HFFc6 (cell line): ENCODE measurements at places on chromosomes 4 and X. TPM values are rescaled to one million over a fixed set of nuclear protein-coding genes. Genes with fewer than 3 reads are reported as not detected.
A peak's percentile ranks its signal among the peaks of the same experiment; 100 is the strongest.

DNA sequence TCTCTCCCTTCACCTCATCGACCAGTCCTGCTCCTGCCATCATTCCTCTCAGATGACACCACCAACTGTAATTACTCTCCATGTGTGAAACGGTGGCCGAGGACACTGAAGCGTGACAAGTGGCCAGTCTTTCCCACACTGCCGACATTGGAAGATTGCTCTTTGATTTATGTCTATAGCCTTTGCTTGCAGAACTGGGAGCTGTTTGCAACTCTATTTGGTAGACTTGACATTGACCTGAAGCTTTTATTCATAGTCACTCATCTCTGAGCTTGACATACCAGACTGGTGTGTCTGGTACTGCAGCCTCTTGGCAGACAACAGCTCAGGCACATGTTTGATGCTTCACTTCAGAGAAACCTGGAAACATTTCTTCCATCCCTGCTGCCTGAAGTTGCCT lies 121.8 kb upstream of the GALNT7 start:
- DNase-seq = no peak

PRR32 gene
- not detected in 3 replicates for total RNA-seq

ZMAT1 gene
- 0.23 to 1.8 TPM (median 1.2 TPM) in 3 replicates for total RNA-seq

- DNase-seq = no peak
These were observed 180.7 kb downstream of the CEP135 start for GRCh38 chr4:56129431-56129861.

GRCh38 chrX:148682206-148682605 lies 181.8 kb downstream of the AFF2 start:
- no peak for DNase-seq

- DNase-seq = no peak
These were observed 231.0 kb upstream of the GYPA start for GRCh38 chr4:144371485-144371884.

- peak; percentile 17 for DNase-seq
These were observed 11.3 kb upstream of the ANOS1 start for GRCh38 chrX:8743126-8743732.

DNA sequence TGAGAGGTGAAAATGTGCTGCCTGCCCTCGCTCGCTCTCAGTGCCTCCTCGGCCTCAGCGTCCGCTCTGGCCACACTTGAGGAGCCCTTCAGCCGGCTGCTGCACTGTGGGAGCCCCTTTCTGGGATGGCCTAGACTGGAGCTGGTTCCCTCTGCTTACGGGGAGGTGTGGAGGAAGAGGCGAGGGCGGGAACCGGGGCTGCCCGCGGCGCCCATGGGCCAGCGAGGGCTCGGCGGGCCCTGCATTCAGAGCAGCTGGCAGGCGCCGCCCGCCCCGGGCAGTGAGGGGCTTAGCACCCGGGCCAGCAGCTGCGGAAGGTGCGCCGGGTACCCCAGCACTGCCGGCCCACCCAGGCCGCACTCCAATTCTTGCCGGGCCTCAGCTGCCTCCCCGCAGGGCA lies 39.6 kb downstream of the TRIML1 start:
- no peak for DNase-seq

CXCL9 gene
- total RNA-seq = not detected in 2 replicates

DNA sequence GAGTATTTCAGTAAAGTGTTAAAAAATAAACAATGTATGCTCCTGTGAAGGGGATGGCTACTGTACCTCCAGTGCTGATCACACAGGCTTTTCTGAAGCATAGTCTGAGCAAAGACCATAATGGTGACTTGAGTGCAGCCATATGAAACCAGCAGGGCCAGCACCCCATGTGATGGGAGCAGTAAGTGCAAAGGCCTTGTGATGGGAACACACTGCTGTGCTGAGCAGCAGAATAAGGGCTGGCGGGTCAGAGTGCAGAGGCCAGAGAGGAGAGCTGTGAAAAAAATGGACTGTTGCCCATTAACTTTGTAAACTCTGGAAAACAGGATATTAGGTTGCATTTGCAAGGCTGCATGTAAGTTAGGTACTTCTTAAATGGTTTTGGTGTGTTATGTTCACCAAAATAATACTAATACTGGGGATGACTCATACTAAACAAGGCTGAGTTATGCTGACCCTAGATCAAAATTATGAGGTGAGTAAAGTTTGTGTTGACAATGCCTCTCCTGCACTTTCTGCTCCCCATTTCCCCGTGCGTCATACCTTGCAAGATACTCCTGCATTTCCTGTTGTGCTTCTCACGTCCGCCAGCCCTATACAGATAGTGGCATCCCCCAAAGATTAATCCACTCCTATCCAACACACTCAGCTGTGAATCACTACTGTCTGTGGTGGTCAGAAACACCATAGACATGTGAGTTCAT lies 67.0 kb upstream of the FAM9A start:
- peak; percentile 71 for DNase-seq

- DNase-seq = no peak
These were observed 21.9 kb downstream of the IL15 start for GRCh38 chr4:141658309-141658708.

GRCh38 chr4:41573502-41574001 lies 35.6 kb downstream of the LIMCH1 start:
- no peak for DNase-seq

DNA sequence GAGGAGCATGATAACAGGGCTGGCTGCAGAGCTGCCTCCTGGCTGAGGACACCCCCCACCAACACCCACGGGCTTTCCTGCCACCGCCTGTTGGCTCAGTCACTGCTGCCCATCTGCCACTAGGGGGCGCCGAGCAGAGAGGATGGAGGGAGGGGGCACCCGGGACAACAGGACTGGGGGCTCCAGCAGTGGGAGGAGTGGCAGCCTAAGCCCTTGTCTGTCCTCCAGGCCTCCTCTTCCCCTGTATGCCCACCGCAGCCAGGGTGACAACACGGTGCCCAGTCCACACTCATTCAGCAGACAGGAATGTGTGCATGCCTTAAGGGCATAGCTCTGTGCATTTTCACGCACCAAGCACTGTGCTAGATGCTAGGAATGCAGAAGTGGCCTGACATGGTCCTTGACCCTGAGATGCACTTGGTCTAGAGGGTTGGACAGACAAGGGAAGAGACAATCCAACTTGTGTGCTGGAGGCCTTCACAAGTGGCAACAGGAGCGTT lies 149.9 kb downstream of the AMMECR1 start:
- DNase-seq = peak; percentile 41

AMMECR1 gene
- 11.0 TPM in 2 replicates for total RNA-seq

AKAP4 gene
- total RNA-seq = not detected in 3 replicates

DNA sequence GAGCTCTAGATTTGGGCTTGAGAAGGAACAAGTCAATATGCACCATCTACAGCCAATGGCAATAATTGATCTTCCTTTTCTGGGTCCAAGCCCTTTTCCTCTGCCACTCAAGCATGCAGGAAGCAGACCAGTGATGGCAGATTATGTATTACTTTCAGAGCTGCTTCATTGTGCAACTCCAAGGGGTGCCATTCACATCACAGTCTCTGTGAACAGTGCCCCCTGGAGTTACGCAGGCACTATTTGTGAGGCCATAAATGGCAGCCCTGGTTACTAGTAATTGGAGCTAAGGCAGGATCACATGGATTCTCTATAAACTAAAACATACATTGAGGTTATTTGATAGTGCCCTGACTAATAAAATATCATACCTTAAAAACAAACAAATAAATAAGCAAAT lies 313.4 kb upstream of the SLC7A11 start:
- peak; percentile 25 for DNase-seq

DNA sequence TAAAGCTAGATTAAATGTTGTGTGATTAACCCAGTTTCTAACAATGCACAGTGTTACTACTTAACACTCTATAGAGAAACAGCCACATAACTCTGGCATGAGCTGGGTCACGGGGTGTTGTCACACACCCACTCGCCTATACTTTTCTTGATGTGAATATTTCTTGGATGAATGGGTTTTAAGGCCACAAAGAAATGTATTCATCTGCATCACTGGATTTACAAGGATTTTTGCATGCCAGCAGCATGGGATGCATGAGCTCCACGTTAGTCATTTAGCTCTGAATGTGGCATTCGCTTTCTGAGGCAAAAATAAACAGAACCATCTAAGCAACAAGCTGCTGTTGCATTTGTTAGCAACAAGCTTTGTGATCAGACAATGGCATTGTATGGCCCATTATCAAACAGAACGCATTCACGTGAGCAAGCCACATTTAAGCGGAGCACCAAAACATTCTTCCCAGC lies 89.7 kb downstream of the LRP2BP start:
- peak; percentile 99 for DNase-seq

- peak; percentile 99 for DNase-seq
These were observed at the start of gene FAT4 for GRCh38 chr4:125314676-125315575. Gene FAT4, plus strand, starts transcription at chr4:125314955. Its CDS starts 1,457 bp downstream, at chr4:125316412.

DNA sequence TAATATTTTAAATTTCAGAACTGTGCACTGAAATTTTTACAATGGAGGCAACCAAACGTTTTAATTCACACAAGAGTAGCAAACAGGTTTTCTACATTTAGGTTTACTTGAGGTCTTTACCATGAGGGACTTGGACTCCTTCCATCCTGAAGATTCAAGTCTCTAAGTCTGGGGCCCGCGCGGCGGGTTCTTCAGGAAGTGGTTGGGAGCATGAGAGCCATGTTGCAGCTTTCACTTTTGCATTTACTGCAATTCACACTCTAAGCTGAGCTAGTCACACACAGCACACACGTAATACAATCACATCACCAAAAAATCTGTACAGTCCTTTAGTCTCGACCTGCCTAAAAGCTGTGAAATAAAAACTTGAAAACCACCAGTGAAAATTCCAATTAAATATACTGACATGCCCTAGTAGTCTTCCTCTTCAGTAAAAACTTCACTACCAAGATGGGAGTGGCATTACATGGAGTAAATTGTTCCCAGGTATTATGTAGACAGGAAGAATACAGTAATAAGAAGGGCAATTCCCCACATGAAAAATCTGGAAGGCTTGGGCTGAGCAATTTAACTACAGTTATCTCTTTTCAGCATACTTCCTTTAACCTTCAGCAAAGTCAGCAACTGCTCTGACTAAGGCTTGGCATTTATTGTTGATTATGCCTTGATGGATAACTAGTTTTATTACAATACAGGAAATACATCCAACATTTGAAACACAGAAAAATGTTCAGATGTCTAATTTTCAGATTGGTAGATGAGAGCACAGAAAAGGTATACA lies 571.1 kb upstream of the DIPK2B start:
- peak; percentile 58 for DNase-seq

SMIM20 gene
- total RNA-seq = 19.2 and 21.4 TPM in 2 replicates

- DNase-seq = peak; percentile 9
These were observed 449 bp downstream of the FBXL5 start for GRCh38 chr4:15654593-15655222.

DNA sequence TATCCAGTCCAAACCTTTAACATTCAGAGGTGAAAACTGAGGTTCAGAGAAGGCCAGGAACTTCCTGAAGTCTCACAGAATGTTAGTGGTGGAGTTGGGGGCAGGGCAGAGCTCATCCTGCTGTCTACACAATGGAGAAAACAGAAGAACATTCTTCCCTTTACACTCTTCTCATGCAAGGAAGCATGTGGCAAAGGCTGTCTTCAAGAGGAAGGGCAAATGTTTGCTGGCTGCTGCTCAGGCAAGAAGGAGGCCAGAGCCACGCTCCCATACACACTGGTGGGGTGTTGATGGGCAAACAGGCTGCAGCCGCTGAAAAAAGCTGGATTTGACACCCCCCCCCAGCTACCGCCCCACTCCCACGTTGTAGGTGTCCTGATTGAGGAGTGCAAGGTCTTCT lies 32.5 kb downstream of the HMGB3 start:
- DNase-seq = no peak

HHIP gene
- total RNA-seq = 0.16 to 1.1 TPM (median 0.57 TPM) in 3 replicates

TMEM31 gene
- total RNA-seq = not detected in 3 replicates

DNA sequence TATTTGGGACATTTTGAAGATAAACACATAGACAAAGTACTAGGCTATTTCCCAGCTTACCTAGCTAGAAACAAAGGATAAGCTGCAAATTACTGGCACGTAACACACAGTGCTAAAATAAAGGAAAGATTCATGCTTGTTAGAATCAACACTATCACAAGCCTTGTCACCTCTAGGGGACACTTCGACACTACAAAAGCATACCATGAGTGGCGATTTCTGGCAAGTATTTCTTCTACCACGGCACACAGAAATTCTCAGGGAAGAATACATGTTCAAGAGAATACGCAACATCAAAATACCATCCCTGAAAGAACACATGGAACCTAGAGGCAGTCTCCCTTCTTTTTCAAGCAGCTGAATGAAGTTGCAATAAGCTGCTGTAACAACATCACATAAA lies 5.1 kb downstream of the MECP2 start:
- DNase-seq = no peak

GRCh38 chr4:105329081-105329480 lies 144.8 kb downstream of the PPA2 start:
- DNase-seq = no peak

- no peak for DNase-seq
These were observed 155.8 kb downstream of the RPA4 start for GRCh38 chrX:97039363-97040029.

DNA sequence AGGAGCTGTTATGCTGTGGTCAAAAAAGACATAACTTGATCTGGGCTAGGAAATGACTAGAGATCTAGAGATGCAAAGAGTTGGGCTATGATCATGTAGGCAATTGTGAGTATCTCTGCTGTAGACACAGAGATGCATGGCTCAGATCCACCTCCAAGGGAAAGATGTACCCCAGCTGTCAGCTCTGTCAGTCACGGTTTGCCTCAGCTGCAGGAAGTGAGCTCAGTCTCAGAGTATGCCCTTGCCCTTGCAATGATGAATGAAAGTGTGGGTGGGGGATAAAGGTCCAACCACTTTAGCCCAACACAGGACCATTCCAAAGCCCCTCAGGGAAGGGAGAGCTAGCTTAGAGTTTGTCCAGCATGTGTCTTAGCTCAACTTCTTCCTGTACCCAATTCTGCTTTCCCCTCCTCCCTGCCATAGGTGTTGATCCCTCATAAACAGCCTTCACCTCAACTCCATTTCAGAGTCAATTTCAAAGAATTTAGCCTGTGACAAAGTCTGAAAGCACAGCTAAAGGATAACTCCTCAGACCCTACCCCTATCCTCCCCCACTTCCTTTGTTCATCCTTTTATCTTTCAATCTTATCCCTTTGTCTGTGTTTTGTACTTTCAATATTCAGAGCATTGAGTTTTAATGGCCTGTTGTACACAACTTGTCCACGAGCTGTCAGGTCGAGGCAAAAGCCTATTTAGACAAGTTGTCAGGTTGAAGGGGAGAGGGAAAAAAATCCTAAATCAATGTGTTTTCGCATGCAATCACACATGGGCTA lies 90.6 kb downstream of the MID1IP1 start:
- DNase-seq = peak; percentile 12

PAGE4 gene
- not detected in 2 replicates for total RNA-seq

DNA sequence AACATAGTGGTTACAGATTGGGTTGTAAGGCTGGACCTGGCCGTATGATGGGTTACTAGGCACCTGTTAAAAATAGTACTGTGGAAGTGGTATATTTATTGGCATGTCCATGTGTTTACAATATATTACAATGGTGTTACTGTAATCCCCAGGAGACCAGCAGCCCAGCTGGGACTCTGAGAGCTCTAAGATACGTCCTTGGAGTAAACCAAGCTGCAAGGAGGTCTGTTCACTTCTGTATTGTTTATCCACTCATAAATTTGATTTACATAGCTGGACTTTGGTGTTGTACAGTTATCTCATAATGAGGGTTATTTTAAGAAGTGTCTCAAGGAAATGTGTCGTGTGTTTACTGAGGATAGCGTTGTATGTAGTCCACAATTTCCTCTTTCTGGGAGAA lies 93.8 kb downstream of the TBL1X start:
- DNase-seq = no peak
